Cerebellar cortex (tissue), 1 donor: ENCODE measurements at places on chromosomes 16 and 17.
A peak's percentile ranks its signal among the peaks of the same experiment; 100 is the strongest.

- DNase-seq: no peak
Observed at GRCh38 chr16:82152196-82152595, 17.8 kb downstream of the MPHOSPH6 start.

DNA sequence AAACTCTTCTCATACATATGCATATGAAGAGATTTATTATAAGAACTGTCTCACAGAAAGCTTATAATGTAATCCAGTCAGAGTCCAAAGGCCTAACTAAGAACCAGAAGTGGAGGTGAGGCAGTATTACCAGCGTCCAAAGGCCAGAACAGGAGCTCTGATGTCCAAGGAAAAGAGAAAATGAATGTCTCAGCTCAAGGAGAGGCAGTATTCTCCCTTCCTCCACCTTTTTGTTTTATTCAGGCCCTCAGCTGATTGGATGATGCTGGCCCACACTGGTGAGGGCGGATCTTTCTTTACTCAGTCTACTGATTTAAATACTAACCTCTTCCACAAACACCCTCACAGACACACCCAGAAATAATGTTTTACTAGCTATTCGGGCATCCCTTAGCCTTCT is 43.4 kb downstream of the FBXL20 start:
- no peak for DNase-seq

GRCh38 chr17:80251966-80252365 is 8.7 kb upstream of the RNF213 start:
- no peak for DNase-seq

- no peak for DNase-seq
Observed at GRCh38 chr16:46991729-46992704, 18.5 kb upstream of the DNAJA2 start.

DNA sequence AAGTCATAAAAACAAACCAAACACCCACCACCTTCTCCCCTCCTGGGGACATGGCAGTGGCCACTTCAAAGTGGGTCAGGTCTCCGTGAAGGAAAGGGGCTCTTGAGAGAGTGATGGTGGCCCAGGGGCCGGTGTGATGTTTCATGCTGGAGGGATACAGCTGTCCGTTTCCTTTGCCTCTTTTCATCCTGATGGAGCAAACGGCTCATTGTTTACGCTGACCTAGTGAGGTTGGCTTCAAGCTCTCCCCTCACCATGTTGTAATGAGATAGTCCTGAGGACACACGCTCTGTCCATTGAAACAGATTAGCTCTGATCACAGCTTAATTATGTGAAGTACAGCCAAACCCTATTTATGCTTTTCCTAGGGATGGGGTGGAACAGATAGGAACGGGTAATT is 34.2 kb downstream of the CDH13 start:
- no peak for DNase-seq

- no peak for DNase-seq
Observed at GRCh38 chr16:9042964-9043680, 48.3 kb upstream of the HAPSTR1 start.

- no peak for DNase-seq
Observed at GRCh38 chr17:27290916-27291598, 2.9 kb upstream of the WSB1 start.

DNA sequence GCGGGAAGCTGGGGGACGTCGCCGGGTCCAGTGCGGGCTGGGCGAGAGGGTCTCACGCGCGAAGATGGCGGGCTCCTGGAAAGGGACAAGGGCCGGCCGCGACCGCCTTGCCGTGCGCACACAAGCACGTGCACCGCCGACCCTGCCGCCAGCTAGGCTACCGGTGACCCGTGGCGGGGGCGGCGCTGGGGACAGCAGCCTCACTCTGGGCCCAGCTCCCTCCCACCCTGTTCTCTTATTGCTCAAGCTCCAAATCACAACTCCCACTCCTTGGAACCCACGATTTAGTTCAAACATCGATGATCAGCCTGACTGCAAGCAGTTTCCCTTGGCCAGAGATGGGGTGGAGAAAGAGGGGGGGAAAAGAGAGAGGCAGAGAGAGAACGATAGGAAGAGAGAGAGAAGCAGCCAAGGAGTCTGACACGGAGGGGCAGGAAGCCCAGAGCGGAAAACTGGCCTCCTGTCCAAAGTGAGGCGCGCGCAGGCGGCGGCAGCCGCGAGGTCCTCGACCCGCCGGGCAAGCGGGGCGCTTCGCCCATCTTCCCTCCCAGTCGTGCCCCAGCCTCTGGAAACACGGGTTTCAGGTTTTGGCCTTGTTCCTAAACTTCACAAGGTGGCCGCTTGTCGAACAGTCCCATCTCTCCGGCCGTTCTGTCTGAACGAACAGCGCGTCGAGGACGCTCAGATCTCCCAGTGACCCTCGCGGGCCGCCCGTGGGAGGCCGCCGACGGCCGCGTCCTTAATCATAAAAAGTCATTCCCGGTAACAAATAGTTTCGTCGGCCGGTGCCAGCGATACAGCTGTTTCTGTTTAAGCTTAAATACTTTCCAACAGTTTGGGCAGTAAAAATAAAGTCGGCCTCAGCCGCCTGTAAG is 1.7 kb upstream of the CBX8 start:
- no peak for DNase-seq

- DNase-seq: no peak
Observed at GRCh38 chr17:62929320-62929719, 36.7 kb upstream of the TANC2 start.

GRCh38 chr16:50534091-50534490 is 14.1 kb upstream of the NKD1 start:
- DNase-seq: no peak

DNA sequence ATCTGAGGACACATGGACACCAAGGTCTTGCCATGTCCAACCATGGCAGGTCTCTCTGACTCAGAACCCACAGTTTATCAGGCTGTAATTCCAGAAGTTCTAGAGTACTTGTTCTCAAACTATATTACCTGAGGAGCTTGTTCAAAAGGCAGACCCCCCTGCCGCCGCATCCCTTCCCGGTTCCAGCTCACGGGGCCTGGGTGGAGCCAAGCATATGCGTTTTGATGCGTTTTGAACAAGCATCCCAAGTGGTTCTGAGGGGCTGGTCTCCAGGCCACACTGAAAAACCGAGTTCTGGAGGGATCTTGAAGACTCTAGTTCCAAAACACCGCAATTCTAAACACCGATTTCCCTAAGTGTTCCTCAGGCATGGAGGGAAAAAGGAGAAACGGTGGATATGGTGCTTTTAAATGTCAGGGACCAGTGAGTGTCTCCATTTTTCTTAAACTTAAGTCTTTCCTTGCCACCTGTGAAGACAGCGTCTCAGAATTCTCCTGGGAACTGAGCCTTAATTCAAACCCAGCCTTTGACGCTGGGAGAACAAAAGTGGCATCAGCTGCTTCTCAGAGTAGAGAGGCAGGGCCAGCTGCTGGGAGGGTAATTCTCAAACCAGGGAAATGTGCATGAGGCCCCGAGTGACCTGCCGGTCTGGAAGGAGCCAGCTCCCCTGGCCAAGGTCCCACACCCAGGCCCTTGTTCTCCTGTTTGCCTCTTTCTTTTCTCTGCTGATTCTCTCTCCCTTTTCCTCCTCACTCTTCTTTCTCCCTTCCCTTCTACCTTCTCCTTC is 84.4 kb upstream of the PLCG2 start:
- no peak for DNase-seq

- peak; percentile 57 for DNase-seq
Observed at GRCh38 chr17:45900723-45901415, 6.5 kb downstream of the MAPT start.

DNA sequence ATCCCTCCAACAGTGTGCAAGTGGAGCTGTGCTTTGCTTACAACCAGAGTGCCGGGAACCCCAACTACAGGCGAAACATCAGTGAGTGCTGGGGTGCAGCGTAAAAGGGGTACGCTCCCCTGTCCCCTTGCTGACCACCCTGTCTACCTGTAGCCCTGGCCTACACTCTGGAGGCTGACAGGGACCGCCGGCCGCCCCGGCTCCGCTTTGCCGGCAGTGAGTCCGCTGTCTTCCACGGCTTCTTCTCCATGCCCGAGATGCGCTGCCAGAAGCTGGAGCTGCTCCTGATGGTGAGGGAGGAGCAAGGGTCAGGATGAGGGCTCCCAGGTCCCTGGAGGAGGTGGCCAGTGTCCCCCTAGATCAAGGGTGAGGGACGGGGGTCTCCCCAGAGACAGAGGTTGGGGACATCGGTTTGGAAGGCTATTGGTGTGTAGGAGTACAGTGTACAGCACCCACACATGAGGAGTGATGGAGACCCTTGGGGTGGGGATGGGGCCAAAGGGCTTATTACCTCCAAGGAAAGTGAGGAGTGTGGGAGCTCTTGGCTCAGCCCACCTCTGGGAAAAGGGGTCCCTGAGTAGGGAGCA is 19.6 kb upstream of the PDK2 start:
- no peak for DNase-seq

DNA sequence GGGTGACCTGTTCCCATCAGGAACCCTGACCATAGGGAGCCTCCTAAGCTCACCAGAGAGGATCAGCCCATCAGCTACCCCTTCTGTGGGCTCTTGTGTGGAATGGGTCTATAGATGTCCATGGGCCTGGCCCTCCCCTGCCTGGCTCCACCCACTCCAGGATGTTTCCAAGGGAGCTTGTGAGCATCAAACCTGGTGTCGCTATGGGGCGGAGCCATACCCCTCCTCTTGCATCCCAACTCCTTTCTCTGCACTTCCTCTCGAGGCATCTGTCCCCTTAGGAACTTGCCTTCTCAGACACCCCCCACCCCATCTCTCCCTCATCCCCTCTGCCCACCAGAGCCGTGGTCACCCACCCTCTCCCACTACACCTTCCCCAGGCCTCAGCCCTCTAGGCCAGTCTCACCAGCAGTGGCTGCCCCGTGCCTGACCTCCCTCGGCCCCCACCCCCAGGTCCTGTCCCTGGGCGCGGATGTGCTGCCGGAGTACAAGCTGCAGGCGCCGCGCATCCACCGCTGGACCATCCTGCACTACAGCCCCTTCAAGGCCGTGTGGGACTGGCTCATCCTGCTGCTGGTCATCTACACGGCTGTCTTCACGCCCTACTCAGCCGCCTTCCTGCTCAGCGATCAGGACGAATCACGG is 10.4 kb downstream of the KCNH6 start:
- no peak for DNase-seq

DNA sequence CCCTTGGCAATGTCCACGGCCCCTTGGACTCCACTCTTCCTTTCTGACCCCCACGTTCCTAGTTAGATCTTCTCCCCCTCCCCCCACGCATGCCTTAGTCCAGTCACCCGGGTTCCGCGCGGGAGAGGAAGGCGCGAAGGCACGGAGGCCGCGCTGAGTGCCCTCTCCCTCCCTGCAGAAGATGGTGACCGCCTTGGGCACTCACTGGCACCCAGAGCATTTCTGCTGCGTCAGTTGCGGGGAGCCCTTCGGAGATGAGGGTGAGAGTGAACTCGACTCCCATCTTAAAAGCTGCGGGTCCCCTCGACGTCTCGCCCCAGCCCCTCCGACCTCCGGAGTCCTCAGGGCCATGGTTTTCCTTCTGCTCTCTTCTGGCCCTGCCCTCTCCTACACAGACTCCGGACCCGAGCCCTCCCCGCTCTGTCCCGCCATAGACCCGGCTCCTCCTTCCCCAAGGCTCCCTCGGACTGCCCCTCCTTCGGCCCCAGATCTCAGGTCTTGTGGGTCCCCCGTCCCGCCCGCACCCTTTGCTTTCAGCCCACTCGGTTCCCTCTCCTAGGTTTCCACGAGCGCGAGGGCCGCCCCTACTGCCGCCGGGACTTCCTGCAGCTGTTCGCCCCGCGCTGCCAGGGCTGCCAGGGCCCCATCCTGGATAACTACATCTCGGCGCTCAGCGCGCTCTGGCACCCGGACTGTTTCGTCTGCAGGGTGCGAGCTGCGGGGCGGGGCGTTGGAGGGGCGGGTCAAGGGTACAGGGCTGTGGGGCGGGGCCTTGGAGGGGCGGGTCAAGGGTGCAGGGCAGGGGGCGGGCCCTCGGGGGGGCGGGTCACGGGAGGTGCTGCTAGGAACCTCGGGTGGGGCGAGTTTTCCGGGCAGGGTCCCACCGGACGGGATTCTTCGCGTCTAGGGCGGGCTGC is 4.6 kb downstream of the TGFB1I1 start:
- no peak for DNase-seq

GRCh38 chr16:7938175-7938574 is 605.5 kb downstream of the RBFOX1 start:
- no peak for DNase-seq

DNA sequence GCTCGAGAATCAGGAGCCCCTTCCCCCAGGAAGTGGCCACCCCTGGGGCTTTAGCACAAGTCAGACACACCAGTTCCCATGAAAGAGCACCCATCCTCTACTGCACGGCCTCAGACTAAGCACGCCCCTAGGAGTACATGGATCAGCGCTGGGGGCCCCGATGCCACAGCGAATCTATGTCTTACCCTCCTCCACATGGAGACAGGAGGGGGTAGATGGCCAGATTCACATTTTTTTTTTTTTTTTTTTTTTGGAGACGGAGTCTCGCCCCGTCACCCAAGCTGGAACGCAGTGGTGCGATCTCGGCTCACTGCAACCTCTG is 3.2 kb upstream of the EXOSC6 start:
- no peak for DNase-seq

GRCh38 chr17:66675991-66676371 is 158.9 kb upstream of the CACNG5 start:
- DNase-seq: no peak

GRCh38 chr17:75087182-75087557 is 584 bp upstream of the SLC16A5 start:
- DNase-seq: no peak

DNA sequence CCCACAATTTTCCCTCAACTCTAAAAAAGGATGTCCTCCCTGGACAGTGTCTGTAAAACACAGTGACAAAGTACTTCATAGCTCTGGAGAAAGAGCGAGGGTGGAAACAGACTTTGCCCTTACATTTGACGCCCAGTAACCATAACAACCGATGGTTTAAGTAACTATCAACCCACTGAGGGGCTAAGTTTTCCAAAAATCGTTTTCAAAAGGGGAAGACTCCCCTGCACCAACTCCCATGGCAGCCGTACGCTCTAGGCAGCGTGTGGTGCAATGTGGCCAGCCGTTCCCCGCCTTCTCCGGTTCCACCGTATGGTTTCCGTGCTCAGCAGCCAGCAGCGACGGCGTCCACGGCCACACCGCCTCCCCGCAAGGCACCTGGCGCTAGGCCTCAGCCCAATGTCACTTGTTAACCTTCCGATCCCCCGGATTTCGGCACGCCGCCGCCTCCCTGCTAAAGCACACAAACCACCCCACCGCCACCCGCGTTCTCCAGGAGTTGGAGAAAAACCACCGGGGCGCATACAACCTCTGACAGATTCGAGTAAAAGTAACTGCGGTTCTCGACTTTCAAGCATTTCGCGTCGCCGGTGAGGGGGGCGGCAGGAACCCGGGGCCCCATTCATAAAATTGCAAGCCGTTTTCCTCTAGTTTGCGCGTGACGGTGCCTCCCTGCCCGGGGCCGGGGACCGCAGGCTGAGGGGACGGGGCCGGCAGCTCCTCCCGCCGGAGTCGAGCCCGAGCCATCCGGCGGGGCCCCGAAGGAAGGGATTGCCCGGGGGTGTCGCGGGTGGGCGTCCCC is 661 bp downstream of the TEX2 start:
- DNase-seq: peak; percentile 28
